GDM1 (cell line): ENCODE measurements at places on chromosomes 2 and 18.
A peak's percentile ranks its signal among the peaks of the same experiment; 100 is the strongest.

DNA sequence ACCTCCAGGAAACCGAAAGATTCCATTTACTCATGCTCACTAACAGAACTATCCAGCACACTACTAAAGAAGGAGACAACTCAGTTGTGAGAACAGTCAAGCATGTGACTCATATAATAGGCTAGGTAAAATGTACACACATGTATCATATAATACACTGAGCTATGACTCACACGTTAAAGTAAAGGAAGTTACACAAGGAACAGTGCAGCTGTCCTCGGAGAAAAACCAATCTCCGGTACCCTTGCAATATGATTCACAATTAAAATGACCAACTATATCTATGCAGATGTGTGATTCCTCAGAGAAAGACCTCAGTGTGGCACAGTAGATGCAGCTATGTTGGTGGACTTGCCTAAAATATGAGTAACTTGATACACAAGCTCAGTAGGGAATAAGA lies 76.5 kb downstream of the STRN start:
- DNase-seq = no peak

GRCh38 chr2:186695081-186695756 lies 1.4 kb downstream of the FAM171B start:
- DNase-seq = no peak

- DNase-seq = no peak
These were observed 607.4 kb downstream of the CBLN2 start for GRCh38 chr18:71936744-71937143.

- no peak for DNase-seq
These were observed 52.5 kb downstream of the CDH2 start for GRCh38 chr18:28124131-28125029.

DNA sequence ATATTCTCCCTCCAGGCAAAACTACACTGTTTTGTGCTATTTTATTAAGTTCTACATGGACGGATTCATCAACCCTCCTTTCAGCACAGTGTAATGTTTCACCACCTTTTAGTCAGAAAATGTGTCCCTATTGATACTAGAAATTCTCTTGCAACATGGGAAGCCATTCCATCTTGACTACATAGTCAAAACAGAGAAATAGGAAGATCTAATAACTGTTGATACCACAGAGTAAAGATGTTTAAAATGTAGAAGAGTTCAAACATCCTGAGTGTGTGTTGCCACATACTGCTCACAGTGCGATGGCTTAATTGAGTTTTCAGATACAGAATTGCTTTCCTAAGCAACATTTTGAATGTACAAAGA lies 492.2 kb upstream of the RAB12 start:
- DNase-seq = no peak

GRCh38 chr2:54958717-54959371 lies 91.4 kb downstream of the RTN4 start:
- DNase-seq = no peak

- no peak for DNase-seq
These were observed 3.7 kb upstream of the AQP12A start for GRCh38 chr2:240687741-240688552.

DNA sequence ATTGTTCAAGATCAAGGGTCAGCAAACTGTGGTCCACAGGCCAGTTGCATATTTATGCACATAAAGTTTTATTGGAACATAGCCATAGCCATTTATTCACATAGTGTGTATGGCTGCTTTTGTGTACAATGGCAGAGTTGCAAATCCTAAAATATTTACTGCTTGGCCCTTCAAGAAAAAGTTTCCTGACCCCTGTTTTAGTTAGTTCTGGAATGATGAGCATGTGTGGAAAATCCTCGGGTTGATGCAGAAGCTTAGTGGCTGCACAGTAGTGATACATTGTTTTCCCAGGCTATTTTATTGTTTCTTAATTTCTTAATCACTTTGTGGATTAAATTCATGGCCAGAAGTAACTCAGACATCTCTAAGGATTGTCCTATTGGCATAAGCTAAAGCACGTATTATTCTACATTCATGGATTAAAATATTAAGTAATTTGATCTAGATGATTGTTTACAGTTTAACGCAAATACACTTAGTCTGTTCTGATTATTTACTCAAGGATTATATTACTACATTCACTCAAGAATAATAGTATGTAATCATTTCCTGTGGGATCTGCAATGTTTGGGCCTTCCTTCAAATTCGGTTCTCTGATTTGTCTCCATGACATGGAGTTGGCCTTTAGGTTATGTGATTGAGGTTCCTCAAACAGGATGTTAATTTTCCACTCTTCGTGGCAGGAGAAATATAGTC lies 165.5 kb downstream of the TMEM247 start:
- no peak for DNase-seq

- DNase-seq = no peak
These were observed 20.6 kb downstream of the TMEM87B start for GRCh38 chr2:112075490-112076260.

- DNase-seq = no peak
These were observed 37.9 kb upstream of the TTR start for GRCh38 chr18:31553800-31554199.

- no peak for DNase-seq
These were observed 43.4 kb downstream of the COLEC12 start for GRCh38 chr18:457140-457519.

DNA sequence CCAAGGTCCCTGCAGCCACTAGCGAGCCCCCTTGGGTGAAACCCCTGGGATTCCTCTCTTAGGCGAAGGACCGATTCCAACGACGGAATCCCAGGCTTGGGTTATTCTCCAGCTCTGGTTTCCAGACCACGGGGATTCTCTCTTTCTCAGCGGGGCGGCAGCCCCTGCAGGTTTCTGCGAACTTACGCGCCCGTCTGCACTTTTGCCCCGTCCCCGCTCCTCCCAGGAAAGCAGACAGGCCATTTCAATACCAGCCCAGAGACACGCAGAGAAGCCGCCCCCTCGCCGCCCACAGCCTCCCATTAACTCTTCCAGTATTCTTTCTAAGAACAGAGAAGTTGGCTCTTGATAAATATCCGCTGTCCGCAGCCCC lies 1.2 kb downstream of the CBLN2 start:
- DNase-seq = no peak

GRCh38 chr2:215845839-215846586 lies 167.3 kb downstream of the MREG start:
- no peak for DNase-seq

DNA sequence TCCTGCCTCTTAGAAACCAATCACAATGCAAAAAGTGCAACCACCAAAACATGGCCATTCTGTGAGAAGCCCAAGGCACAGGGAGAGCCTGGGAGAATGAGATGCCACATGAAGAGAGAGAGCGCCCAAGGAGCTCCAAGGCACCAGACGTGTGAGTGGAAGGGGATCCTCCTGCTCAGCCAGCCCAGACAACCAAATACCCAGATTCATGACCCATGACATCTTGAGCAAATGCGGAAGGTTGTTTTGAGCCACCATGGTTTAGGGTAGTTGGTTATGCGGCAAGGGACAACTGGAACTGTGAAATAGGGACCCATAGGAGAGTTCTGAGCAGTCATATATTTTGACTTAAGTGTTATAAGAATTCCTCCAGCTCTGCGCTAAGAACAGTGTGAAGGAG lies 7.0 kb downstream of the AFF3 start:
- DNase-seq = no peak

DNA sequence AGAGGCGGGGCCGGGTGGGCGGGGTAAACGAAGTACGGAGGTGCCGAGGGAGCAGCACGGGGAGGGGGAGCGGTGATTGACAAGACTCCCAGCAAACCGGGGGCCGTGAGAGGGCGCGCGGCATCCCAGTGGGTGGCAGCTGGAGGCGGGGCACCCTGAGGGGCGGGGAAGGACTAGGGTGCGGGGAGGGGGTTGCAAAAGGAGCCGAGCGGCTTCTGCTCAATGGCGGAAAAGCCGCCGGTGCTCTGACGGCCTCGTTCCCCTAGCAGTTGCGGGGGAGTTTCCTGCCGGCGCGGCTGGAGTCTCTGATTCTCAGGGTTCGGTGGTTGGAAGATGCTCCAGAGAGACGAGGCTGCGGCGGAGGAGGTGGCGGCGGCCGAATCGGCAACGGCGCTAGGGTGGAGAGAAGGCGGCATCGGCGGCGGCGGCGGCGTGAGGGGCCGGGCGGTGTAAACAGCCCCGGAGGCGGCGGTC lies at the start of gene PPM1B:
Gene PPM1B, plus strand, starts transcription at position 195 of the 474 bp plus-strand sequence. CDS start 32,325 bp downstream, outside the sequence.
- peak; percentile 100 for DNase-seq

DNA sequence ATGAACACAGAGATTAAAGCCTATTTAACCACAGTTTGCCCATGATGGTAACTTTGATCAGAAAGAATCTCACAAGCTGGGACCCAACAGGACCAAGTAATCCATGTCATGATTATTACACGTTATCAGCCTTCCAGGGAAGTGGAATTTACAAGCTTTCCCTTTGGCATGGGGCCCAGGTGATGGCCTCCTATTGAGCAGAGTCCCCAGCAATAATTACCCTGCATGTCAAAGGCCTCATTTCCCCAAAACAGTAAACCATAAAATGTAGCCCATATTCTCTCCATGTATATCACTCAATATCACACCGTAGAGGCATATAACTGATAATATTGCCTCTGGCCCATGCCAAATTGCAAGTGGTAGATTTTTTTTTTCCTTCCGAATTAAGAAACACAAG lies 38.9 kb downstream of the PRKRA start:
- DNase-seq = no peak

DNA sequence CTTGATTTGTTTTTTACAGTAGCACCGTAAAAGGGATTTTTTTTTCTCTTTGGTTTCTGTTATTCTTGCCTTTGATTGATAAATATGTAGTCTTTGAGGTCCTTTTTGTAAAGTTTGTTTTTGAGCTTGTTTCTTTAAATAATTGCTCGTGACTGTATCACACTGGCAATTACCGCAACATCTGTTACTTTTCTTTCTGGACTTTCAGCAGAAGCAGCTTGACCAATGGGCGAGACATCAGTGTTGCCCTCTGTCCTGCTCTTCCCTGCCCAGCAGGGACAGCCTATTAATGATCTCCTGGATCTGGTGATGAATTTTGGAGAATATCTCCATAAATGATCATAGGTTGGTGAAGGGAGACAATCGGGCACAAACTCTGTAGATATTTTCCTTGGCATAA lies 74.9 kb downstream of the TDRD15 start:
- DNase-seq = no peak

DNA sequence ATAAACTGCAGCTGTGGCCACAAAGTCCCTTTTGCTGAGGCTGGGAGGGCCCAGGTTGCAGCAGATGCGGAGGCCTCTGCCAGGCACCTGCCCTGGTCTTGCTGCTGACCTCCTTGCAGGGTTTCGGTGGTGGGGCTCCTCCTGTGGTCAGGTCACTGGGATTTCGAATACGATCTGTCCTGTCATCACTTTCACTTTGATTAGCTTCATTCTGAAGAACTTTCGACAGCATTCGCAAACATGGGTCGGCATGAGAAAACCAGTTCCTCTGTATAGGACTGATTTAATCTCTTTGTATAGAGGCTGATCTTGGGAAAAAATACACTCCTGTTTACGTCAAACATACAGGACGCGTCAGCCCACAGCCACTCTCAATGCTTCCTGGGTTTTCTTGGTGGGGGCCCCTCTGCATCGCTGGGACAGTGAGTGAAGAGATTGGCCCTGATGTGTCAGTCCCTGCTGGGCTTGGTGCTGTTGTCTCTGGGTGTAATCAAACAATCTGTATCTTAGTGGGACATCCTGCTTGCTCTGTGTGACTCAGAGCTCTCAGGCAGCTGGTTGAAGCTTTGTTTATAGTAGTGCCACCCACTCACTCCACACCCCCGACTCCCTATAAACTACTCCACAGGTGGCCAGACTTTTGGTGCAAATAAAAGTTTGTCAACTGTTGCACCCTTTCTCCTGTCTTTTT lies 209.4 kb upstream of the CXCR4 start:
- DNase-seq = no peak

DNA sequence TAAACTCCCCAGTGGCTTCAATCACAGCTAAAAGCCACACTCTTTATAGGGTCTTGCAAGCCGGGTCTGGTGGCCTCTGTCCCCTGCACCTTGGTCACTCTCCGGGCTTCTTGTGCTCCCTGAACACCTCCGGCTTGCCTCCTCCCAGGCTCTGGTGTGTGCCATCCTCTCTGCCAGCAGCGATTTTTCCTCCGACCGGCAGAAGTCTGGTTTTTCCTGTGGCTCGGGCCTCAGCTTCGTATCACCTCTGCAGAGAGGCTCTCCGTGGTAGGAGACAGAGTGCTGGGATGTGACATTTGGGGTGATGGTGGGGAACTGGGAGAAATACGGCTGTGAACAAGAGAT lies 58.8 kb upstream of the HPCAL1 start:
- DNase-seq = no peak

- no peak for DNase-seq
These were observed 263.2 kb downstream of the CDH7 start for GRCh38 chr18:66013969-66014368.

GRCh38 chr2:37659723-37660122 lies 11.7 kb downstream of the CDC42EP3 start:
- DNase-seq = no peak

- DNase-seq = no peak
These were observed 20.3 kb downstream of the RALB start for GRCh38 chr2:120272763-120273481.

DNA sequence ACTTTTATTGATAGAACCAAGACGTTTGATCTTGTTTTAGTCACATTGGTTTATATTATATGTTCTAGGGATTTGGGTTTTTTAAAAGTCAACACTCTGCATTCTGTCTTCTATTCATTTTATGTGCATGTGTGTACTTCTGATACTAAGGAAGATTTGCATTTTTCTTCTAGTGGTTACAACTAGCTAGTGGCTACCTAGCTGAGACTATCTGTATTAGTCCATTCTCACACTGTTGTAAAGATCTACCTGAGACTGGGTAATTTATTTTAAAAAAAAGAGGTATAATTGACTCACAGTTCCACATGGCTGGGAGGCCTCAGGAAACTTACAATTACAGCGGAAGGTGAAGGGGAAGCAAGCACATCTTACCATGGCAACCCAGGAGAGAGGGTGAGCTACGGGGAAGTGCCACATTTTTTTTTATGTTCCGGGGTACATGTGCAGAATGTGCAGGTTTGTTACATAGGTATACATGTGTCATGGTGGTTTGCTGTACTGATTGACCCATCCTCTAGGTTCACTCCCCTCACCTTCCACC lies 69.9 kb downstream of the SP100 start:
- no peak for DNase-seq

DNA sequence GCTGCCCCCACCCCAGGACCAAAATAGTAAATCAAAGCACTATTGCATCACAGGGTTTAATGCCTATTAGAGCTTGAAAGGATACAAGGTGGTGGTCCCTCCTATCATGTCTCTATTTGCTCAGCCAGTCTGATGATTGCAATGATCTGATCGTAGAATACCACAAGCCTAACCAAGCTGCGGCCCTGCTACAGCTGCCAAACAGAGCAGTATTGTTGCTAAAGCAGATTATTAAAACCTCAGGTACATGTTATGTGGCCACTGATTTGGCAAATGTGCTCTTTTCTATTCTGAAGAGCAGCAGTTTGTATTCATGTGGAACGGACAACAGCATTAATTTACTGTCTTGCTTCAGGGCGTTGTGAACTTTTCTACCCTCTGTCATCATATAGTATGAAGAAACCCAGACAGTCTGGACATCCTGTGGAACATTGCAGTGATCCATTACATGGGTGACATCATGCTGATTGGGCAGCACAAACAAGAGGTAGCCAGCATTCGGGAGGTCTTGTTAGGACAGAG lies 8.4 kb upstream of the VAPA start:
- DNase-seq = no peak

- no peak for DNase-seq
These were observed 208.3 kb upstream of the HDAC4 start for GRCh38 chr2:239609162-239609561.
